ENCODE measurements at places on chromosomes 13 and 19.

- no peak for DNase-seq
Observed at GRCh38 chr19:17159466-17160393, 55.4 kb upstream of the USE1 start.

GRCh38 chr13:100208626-100209025, 119.7 kb downstream of the PCCA start:
- DNase-seq = no peak

DNA sequence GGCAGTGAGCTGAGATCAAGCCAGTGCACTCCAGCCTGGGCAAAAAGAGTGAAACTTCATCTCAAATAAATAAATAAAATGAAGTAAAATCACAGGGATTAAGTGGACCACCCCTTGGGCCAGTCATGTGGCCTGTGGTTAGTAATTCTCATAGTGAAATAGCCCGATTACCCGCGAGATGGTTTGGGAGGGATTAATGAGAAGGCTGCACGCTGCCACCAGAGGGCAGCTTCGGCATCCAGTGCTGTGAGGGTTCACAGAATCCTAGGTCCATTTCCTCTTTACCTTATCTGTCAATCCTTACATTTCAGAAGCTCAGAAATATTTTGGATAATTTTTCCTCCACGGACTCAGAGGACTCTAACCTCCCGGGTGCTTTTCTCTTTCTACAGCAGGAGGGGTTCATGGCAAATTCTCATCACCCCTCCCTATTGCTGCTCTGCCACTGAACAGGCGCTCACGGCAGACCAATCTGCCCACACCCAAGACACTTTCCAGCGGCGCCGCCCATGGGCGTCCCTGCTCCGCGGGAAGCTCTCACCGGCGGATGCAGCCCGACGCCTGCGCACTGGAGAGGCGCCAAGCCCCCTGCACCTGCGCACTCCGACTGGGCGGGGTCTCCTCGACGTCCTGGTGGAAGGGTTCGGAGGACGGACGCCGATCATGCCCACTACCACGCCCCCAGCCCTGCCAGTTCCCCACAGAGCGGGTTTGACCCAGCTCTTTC, 11.0 kb downstream of the ZNF835 start:
- no peak for DNase-seq

DNA sequence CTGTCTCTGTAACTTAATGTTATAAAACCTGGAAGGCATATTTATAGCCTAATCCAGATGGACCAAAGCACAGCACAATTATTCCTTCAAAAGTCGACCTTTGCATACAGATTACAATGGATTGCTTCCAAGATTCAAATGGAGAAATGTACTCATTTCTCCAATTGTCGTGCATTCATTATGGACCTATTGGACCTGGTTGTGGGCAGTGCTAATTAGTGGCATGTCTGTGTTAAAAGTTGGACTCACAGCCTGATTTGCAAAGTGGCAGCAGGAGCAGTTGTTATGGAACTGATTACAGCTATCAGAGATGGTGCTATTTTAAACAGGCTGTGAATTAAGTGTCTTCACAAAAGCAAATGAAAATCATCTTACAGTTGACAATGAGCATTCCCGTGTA, 1529.3 kb upstream of the SLC10A2 start:
- DNase-seq = no peak

DNA sequence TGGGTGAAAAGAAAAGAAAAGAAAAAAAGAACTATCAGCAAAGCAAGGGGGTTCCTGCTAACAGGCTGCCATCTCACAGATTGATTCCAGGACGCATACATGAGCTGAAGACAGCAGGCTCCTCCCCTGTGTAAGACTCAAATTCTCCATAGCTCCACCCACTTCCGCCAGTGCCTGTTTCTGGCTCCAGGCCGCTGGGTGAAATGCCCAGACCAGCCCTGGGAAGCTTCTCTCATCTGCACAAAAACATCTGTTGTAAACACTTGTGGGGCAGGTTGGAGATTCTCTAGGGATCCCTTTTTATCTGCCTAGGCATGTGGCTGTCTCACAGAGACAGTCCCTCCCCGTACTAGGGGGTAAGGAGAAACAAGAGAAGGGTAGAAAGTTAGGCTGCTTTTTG, 1054.4 kb upstream of the SPRY2 start:
- no peak for DNase-seq

DNA sequence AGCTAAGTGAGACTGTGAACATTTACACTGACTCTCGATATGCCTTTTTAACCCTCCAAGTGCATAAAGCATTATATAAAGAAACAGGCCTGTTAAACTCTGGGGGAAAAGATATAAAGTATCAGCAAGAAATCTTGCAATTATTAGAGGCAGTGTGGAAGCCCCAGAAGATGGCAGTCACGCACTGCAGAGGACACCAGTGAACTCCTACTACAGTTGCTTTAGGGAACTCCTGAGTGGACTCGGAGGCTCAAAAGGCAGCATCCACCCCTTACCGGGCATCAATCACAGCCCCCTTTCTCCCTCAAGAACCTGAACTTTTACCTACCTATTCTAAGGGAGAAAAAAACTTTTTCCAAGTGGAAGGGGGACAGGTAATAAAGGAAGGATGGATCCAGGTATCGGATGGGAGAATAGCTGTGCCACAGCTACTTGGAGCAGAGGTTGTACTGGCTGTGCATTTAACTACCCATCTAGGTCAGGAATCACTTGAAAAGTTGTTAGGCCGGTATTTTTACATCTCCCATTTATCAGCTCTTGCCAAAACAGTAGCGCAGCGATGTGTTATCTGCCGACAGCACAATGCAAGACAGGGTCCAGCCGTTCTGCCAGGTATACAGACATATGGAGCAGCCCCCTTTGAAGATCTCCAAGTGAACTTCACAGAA, 80.1 kb downstream of the ZNF486 start:
- peak; percentile 3 for DNase-seq

- no peak for DNase-seq
Observed at GRCh38 chr19:21704320-21704719, 63.1 kb downstream of the ZNF100 start.

DNA sequence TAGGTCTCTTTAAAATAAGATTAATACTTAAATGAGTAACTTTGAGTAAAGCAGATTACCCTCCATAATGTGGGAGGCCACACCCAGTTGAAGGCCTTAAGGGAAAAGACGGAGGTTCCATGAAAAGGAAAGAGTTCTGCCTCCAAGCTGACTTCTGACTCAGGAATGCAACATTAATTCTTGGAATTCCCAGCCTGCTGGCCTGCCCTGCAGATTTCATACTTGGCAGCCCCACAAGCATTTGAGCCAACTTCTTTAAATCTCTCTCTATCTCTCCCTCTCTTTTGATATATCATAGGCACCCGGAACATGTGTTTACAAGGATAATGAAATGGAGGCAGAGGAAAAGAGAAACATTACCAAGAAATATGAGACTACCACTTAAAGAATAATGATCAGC, 902.3 kb upstream of the MIR17HG start:
- no peak for DNase-seq

DNA sequence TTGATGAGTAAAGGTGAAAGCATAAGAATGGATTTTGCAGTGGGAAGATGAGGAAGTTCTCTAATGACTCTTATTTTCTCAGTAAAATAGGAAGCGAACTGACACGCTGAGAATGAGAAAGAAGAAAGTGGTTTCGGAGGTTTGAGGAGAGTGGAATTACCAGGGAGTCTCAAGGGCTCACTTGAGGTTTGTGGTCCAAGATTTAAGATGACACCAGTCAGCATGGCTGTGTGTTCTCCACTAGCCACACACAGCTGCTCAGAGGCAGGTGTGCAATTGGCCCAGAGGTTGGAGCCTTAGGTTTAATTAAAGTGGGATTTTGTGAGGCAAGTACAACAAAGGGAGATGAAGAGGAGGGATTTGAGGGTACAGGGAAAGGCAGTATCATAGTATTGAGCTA, 99.6 kb upstream of the NBEA start:
- no peak for DNase-seq

DNA sequence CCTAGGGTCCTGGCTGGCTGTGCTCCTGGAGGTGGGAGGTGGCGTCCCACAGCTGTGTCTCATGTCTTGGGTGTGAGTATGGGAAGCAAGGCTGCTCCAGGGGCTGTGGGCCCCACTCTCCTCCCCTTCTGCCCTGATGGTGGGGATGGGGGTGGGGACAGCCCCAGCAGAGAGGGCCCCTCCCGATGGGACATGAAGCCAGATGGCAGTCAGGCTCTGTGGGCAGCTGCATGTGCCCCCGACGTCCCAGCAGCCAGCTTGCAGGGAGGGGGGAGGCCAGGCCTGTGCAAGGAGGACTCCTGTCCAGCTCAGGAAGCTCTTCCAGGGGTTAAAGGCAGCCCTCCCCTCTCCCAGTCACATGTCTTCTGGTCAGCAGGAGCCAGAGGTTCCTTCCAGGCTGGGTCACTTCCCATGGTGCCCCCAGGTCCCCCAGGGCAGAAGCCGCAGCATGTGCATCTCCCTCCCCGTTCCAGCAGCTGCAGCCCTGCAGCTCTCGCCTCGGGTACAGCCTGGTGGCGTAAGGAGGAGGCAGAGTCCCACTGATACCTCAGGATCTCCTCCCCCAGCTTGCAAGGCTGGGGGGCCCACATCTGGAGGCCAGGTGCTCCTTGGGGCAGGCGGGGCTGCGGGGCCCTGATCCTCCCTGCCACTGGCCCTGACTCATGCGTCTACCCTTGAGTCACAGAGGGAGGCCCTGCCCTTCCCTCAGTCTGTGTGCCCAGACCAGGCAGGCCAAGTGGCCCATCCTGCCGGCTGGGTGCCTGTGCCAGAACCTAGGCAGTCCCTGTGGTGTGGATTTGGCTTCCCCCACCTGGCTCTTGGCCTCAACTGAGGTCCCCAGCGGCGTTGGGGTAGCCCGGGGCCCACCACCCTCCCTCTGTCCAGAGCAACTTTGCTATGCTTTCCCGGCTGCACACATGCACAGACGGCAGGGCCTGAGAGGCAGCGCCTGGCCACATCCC, 13.0 kb downstream of the YIPF2 start:
- DNase-seq = no peak

- no peak for DNase-seq
Observed at GRCh38 chr13:38617936-38618335, 68.9 kb upstream of the FREM2 start.

GRCh38 chr19:6530386-6531162, at the start of gene TNFSF9:
Gene TNFSF9 (plus strand): TSS chr19:6531026. CDS start chr19:6531037, 11 bp downstream.
- DNase-seq = peak; percentile 63

- DNase-seq = no peak
Observed at GRCh38 chr19:35299523-35300338, 7.8 kb downstream of the MAG start.

Data from central memory CD4-positive, alpha-beta T cell (primary cell).